CD4-positive, alpha-beta memory T cell (primary cell): ENCODE measurements at places on chromosomes 6 and 20.

- DNase-seq = no peak
Measured at GRCh38 chr6:3625980-3626563, 125.4 kb downstream of the PXDC1 start.

DNA sequence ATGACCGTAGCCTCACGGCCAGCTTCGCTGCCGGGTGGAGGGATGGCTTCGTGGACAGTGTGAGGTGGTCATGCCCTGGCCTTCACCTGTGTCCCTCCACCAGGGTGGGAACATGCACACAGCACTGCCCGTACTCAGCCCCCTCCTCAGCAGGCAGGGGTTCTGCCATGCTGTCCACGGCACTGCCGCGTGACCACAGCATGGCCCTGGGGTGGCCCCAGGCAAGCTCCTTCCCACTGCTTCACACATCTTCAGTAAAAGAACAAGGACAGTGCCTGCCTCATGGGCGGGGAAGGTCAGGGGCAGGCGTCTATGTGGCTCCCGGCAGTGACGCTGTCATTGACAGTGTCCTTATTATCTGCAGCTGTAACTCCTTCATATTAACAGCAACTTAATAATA is 205.9 kb downstream of the TAF4 start:
- no peak for DNase-seq

DNA sequence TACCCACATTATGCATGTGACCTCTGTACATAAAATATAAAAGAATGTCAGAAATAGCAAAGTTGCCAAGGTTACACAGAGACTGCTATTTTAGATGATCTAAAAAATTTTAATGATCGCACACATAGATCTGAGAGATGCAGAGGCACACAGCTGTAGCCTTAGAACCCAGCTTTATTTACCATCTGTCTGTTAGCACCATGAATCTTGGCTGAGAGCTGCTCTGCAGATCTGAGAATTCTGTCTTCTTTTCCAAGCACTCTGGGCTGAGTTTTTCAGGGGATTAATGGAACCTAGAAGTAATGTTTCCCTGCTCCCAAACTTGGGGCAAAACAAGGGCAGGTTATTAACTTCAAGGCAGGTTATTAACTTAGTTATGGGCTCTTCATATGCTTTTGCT is 248.7 kb upstream of the JAG1 start:
- no peak for DNase-seq

DNA sequence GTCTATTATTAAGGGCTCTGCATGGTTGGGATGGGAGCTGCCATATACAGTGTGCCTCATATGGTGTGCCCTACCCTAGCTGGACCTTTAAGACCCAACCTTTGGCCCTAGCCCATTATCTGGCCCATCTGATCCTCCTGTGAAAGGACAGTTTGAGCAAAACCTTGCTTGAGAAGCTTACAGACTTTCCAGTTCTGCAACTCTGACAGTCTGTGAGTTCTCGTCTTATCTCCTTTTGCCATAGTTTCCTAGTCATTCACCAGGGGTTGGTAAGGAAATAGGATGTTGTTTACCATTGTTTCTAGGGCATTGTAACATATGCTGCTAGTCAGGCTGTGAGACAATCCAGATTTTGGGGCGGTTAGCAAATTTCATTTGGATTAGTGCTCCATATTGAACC is 17.2 kb downstream of the CTNNBL1 start:
- DNase-seq = no peak

DNA sequence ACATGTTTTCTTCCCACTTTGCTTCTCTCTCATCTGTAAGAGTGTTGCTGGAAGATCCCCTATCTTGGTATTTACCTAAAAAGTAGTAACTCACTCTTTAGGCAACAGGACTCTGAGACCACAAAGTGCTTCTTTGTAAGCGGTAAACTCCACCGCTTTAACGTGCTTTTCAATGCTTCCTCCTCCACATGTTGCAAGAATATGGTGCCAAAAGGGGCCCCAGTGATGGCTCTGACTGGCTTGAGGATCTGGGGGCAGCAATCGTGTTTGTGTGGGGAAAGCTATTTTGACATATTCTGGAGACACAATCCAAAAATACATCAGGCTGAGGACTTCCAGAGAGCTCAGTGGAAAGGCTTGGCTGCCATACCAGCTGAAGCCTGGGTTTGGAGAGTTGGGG is 12.4 kb upstream of the CPNE5 start:
- no peak for DNase-seq

DNA sequence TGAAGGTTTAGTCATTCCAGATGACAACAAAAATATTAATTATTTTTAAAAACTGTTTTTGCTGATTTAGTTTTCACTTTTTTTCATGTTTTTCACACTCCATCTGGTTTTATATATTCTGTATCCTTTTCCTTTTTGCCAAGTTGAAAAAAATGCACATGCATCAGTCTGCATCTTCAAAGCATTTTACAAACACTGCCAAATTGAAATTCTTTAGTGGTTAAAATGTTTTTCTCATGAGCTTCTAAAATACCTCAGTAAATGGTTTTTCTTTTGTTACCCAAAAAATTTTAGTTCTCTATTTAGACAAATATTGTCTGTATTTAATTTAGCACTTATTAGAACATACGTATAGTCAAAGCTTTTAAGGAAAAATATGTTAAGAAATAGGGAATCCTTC is 386.9 kb upstream of the HSF2 start:
- DNase-seq = no peak

DNA sequence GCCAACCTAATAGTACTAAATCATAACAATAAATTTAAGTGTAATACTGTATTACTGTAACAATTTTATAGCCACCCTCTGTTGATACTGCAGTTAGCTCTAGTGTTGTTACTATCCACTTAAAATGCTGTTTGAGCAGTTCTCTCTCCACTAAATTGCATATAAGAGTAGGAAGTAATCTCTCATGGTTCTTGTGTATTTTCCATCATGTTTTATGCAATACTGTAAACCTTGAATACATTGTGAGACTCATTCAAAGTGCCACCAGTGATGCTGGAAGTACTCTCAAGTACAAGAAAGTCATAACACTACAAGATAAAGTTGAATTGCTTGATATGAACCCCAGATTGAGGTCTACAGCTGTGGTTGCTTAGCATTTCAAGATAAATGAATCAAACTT is 65.5 kb downstream of the WASF1 start:
- no peak for DNase-seq

GRCh38 chr20:46767127-46767761 is 57.8 kb downstream of the SLC2A10 start:
- DNase-seq = no peak
